ENCODE measurements at places on chromosomes 2 and 18. TPM values are rescaled to one million over a fixed set of nuclear protein-coding genes. Genes with fewer than 3 reads are reported as not detected.

- DNase-seq = no peak
Measured at GRCh38 chr18:58180738-58181353, 136.8 kb downstream of the NEDD4L start.

- no peak for DNase-seq
Measured at GRCh38 chr2:43157506-43158246, 68.7 kb downstream of the ZFP36L2 start.

Gene PPP3R1
- 13.7 TPM for polyA plus RNA-seq

DNA sequence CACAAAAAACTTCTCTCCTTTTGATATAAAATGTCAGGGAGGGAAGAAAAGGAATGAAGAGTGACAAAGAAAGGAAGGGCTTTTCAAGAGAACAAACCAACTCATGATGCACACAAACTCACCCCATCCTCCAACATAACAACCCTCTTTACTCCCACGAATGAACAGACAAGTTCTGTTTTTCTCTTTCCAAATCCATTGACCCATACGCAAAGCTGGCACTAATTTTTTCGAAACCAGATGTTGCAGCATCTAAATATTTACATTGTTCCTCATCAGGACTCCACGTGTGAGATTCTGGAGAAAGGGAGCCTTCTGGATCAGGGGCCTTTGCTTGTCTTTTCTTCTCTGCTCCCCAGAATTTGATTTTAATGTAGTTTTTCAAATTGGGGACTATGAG, 143.3 kb upstream of the BCL2L11 start:
- no peak for DNase-seq

DNA sequence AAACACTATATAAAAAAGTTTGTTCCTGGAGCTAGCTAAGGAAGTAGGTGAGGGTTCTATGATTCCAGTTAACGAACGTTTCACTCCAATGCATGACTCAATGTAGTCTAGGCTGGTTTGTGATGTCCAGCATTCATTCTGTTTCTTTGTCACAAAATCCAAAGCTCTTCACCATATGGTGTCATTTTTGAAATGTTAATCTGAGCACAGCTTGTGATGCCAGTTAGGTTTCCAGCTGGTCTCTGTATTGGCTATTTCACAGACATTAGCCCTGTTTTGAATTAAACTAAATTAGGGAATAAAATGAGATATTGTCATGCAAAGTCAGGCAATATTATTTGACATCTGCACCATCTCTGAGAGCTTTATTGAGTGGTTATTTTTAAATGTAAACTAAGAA, 159.4 kb downstream of the RBM43 start:
- DNase-seq = no peak

DNA sequence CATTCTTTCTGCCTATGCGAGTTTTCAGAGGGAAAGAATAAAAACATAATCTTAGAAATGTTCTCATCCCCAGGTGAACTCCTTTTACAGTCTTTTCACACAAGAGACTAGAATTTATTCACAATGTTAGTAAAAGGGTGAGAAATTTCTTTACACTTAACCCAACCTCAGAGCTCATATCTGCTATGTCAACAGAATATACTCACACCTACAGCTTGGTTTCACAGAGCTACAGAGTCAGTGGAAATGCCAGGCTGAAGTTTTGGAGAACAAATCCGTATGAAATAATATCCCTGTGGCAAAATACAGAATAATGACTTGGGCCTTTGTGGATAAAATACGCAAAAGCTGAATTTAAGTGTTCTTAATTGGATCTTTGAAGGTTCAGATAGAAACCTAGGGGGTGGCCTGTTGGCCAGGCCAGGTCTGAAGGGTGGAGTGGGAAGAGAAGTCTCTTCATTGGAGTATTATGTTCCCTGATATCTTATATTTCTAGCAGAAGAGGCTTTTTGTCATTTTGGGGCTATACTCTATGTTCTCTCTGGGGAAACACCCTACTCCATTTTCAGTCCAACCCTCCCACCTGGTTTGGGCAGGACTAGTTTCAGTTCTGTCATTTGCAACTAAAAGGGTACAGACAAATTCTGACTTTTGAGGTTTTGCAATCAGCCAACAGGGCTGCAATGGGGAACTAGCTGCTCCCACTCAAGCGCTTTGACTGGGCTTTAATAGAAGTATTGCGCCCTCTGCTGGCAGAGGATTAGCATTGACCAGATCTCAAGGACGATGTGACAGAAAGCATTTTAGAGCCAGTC, 25.7 kb downstream of the FBXO48 start:
- DNase-seq = peak; percentile 87

Data from spleen (tissue), 13 donors.